ENCODE measurements at places on chromosomes 6 and 20.

- DNase-seq, result no peak
Observed at GRCh38 chr6:139825935-139826374, 451.5 kb upstream of the CITED2 start.

DNA sequence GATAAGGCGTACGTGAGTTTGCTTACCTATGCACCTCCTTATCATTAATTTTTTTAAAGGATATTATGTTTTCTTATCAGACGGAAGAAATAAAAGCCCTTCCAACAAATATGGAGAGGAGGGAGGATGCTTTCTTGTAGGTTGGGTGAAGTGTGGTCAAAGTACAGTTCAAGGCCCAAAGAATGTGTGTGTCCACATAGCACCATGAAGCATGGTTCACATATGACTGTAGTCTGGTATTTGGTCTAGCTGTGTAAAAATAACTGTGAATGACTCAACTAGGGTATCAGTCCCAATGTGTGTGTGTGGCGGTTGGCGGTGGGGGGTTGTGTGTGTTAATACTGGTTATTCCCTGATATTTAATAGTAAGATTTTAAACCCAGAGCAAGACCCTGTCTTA is 212.7 kb downstream of the TMEM242 start:
- no peak for DNase-seq

DNA sequence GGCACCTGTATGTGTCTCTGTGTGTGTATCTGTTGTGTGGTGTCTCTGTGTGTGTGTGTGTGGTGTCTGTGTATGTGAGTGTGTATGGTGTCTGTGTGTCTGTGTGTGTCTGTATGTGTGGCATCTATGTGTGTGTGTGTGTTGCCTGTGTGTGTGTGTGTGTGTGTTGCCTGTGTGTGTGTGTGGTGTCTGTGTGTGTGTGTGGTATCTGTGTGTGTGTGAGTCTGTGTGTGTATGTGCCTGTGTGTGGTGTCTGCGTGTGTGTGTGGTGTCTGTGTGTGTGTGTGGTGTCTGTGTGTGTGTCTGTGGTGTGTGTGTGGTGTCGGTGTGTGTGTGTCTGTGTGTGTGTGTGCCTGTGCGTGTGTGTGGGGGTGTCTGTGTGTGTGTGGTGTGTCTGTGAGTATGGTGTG is 31.7 kb upstream of the VEGFA start:
- no peak for DNase-seq

- DNase-seq, result no peak
Observed at GRCh38 chr6:167581637-167582036, 245.1 kb upstream of the AFDN start.

GRCh38 chr6:136669299-136669699 is 119.1 kb upstream of the MAP7 start:
- DNase-seq, result no peak

DNA sequence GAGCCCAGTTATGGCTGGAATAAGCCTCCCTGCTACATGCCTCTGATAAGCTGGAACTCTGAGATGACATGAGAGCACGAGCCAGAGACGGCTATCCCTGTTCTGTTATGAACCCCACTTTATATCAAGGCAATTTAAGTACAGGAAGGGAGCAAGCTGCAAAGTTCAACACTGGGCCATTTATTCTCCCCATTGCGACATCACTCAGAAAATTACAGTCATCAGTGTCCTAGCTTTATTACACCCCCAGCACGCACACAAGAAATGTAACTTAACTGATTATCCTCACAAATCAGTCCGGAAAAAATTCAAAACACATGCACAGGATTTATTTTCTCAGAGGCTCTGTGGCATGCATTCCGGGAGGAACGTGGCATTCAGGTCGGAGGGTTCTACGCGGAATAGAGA is 125.3 kb upstream of the SLC2A12 start:
- no peak for DNase-seq

GRCh38 chr6:117264692-117265409 is 507 bp upstream of the VGLL2 start:
- peak; percentile 61 for DNase-seq

DNA sequence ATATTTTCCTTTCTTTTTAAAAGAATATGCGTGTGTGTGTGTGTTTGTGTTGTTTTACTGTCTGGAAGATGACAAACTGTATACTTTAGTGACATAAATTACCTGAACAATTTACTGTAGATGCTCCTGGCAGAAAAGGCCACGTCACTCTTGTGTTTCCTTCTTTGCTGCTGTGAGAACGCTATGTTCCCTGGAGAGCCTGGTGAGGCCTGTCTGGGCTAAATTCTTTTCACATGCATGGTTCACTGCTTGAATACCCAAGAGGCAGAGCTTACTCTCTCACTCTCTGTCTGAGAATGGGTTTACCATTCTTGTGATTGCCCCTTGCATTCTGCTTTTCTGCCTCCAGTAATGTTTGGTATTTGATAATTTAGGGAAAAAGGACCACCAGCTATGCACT is 64.3 kb downstream of the EDN1 start:
- peak; percentile 22 for DNase-seq

GRCh38 chr6:72554761-72555221 is 67.1 kb upstream of the KCNQ5 start:
- no peak for DNase-seq

GRCh38 chr6:166348305-166348949 is 6.1 kb upstream of the SFT2D1 start:
- DNase-seq, result no peak

DNA sequence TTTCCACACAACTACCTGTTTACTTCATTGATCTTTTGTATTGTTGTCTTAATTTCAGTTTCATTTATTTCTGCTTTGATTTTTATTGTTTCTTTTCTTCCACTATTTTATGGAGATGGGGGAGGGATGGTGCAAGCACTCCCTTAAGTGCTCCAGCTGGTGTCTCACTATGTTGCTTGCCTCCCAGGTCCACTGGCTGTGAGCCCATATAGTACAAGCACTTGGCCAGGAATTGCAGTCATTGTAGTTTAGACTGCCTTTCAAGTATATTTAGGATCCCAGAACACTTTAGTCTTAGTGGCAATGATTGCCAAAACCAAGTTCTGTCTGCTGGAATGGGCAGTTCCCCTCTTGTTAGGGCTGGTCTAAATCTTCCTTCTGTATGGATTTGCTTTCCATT is 34.9 kb upstream of the MAN1A1 start:
- no peak for DNase-seq

DNA sequence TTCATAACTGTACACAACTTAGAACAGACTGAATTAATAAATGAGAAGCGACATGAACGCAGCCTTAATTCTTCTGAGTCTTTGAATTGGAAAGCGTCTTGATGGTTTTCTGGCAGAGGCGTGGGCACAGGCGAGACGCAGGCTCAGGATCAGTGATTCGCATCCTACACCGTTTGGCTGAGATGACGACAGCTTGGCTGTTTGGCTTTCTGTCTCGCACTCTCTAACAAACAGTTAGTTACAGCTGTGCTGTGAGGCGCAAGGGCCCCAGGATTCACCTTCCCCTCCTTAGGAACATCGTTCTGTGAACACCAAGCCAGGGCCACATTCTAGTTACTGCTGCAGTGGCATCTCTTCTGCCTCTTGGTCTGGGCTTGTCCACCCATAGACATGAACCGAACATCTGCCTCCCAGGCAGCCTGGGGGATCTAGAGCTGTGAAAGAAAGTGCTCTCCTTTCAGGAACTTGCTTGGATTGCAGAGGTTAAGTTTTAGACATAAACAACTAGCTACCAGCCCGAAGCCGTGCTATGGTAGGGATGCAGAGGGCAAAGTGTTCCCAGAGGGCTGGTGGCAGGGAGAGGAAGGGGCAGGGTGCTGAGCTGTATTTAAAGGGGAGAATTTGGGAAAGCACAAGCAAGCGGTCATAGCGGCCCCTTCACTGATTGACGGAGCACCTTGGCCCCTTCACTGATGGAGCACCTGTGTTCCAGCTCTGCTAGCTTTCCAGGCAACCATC is 49.6 kb downstream of the TCP11 start:
- DNase-seq, result no peak

GRCh38 chr6:74161380-74161779 is 465.4 kb downstream of the CD109 start:
- no peak for DNase-seq

GRCh38 chr6:91782802-91783201 is 1195.9 kb upstream of the MAP3K7 start:
- DNase-seq, result no peak

DNA sequence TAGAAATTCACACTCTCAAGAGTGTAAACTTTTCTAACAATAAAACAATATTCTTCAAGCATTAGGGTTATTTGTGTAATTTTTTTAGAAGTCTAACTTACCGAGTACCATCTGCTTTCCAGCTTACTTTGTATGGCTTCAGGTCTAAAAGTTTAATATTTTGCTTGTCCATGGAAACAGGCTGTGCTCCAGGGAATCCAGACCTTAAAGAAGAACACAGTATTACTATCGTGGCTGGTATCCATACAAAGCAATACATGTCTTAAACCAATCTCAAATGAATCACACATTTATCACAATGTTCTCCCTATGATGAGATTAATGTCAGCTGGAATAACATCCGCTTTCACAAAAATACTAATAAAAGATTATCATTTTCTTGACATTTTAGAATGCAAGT is 73.0 kb downstream of the RNGTT start:
- DNase-seq, result no peak

DNA sequence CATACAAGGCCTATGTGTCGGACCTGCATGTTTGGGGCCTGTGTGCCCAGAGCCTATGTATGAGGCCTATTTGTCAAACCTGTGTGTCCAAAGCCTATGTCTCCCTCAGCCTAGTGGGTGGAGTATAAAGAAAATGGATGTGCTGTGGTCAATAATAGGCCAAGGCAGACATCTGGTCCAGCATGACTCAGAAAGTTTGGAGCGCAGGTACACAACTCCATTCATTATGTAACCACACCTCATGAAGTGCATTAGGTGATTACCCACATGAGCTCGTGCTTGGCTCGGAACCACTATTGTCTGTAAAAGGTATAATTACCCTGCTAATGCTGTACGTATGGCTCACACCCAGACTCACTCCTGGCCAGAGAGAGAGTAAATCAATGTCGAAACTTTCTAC is 302.4 kb upstream of the POU3F2 start:
- no peak for DNase-seq

GRCh38 chr6:143595251-143596036 is 82.3 kb upstream of the PHACTR2 start:
- DNase-seq, result no peak

GRCh38 chr6:90712114-90712513 is 125.2 kb upstream of the MAP3K7 start:
- DNase-seq, result no peak

DNA sequence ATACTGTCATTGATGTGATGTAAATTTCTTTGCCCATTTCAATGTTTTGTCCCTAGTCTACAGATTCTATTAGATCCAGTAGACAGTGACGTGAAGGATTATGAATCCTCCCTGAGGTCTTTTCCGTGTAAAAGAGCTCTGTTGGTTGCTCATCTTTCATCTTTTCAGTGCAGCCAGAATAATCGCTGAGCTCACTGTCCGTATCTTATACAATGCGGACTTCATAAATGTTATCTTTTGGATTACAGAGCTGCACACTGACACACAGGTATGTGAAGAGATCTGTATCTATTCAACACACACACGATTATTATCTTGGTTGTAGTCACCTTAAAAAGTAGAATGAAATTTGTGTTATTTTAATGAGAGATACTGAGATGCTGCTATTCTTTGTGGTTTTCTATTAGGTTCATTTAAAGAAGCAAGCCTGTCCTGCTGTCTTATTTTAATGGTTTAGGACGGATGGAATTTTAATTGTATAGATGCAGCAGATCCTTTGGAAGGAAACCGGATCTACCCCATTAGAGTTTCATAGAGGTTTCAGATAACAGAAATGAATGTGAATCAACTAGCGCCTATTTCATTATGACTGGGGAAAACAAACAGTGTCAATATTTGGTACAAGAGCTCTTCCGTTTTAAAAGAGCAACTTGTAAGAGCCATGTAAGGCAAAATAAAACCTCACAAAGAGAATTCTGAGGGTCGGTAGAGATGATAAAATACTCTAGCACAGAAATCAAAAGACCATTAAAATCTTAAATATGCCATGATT is 79.4 kb downstream of the BMP6 start:
- DNase-seq, result no peak

DNA sequence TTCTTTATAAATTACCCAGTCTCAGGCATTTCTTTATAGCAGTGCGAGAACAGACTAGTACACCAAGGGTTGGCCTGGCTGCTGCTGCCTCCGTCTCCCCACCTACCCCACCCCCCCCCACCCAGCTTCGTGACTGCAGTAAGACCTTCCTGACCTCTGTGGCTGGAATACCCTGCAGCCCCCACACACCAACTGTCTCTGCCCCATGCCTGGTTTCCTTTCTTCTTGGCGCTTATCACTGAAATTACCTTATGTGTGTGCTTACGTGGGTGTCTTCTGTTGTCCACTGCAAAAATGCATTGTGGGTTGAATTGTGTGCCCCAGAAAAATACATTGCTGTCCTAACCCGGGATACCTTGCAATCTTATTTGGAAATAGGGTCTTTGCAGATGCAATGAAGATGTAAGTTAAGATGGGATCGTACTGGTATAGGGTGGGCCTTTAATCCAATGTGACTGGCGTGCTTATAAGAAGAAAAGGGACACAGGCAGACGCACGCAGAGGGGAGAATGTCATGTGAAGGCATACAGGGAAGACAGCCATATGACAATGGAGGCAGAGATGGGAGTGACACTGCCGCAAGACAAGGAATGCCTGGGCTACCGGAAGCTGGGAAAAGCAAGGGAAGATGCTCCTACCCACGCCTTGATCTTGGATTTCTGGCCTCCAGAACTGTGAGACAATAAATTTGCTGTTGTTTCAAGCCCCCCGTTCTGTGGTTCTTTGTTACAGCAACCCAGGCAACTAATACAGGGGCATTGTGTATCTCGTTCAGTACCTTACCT is 15.4 kb downstream of the SYNJ2 start:
- no peak for DNase-seq

DNA sequence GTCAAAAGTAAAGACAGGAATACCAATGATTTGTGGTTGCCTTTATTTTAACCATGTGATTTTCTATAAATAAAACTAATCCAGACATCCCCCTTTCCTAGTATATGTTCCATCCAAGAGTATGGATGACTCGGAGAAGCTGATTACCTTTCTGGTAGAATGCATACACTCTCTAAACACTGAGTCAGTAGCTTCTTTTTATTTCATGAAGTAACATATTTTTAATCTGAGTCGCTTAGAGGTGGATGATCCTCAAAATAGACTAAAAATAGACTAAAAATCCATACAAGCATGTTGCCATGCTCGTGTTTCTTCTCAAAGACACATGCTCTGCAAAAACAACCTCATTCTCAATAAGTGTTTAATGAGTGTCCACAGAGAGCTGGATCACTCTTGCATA is 263.7 kb downstream of the COL12A1 start:
- no peak for DNase-seq

Data from GM20000 (cell line).